CD4-positive, alpha-beta memory T cell (primary cell): ENCODE measurements at places on chromosomes 3 and 15.
A peak's percentile ranks its signal among the peaks of the same experiment; 100 is the strongest.

DNA sequence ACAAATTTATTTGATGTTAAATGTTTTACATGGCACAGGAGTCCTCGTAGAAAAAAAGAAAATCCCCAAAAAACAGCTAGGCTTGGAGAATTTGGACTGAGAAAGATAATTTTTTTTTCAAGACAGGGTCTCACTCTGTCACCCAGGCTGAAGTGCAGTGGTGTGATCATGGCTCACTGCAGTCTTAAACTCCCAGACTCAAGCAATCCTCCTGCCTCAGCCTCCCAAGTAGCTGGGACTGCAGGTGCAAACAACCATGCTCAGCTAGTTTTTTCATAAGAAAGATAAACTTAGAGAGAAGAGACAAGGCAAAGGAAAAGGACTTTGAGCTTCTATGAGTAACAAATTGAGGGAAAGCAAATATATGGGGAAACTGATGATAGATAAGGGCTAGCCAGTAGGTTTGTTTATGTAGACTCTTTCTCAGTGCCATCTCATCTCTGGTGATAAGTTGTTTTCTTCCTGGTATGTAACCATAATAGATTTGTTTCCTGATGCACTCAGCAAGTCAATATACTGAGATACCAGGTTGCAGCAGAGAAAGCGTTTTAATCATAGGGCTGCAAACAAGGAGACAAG lies 13.1 kb upstream of the TRMT10C start:
- DNase-seq, result no peak

GRCh38 chr3:183285318-183285717 lies 32.3 kb downstream of the B3GNT5 start:
- no peak for DNase-seq

- DNase-seq, result no peak
Observed at GRCh38 chr3:66722675-66723074, 221.9 kb upstream of the LRIG1 start.

- no peak for DNase-seq
Observed at GRCh38 chr3:9793161-9793781, 389 bp downstream of the ARPC4 start.

DNA sequence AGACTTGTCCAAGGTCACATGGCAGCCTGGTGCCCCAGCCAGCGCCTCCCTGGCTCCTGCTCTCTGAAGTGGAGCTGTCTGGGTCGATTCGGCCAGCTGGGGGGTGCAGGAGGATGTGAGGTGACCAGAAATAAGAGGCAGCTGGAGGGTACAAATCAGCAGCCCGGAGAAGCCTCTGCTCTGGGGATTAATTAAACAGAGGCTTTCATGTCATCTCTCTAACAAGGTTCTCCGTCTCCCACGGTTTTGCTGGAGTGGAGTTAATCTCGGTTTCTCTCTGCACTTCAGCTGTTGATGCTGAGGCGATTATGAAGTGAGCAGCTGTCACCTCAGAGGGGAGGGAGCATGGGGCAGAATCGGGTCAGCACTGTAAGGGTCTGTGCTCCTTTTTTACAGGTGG lies 236.8 kb downstream of the TLE3 start:
- DNase-seq, result no peak

DNA sequence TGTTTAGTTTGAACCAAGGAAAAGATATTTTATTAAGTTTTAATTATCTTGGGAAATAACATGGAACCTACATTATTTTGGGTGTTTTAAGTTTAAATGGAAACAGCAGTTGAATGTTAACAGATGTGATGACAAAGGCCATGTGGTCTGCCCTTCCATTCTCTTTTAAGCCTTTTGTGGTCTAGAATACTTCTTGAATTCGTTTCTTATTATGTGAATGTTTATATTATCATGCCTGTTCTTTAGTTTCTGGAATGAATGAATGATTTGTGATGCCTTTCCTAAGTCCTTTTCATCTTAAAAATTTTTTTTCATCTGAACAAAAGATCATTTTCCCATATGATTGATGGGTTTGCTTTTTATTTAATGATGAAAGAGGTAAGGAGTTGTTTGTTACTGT lies 44.6 kb downstream of the SNRK start:
- no peak for DNase-seq

DNA sequence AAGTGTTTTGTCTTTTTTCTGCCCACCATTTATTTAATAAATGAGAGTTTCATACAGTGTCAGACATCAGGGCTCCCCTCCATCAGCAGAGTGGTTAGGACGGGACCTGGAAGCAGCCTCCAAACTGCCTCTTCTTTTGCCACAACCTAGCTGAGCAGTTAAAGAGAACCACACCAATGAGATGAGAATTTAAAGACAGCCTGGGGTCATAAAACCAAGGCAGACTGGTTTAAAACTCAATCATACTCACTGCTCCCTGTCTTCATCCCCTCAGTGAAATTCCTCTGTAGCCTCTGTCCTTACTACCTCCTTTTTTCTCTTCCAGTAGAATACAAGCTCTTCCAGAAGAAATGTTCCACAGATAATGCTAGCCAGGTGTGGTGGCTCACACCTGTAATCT lies 78.7 kb downstream of the WWTR1 start:
- no peak for DNase-seq

DNA sequence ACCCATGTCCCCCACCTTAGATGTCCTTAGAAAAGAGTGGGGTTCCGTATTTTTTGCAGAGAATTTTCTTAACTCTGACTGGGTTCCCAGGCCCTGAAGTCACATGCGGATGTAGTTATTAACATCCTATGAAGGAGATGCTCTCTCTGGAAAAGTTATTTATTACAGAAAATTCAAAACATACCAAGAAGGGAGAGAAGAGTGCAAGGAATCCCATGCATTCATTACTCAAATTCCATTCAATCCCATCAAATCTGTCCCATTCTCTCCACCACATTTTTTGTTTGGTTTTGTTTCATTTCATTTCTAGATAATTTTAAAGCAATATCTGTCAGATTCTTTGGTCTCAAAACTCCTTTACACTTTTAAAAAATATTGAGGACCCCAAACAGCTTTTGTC lies 34.3 kb upstream of the ANKRD34C start:
- no peak for DNase-seq

- DNase-seq, result peak; percentile 80
Observed at GRCh38 chr15:78000091-78000926, 77.2 kb downstream of the TBC1D2B start.

DNA sequence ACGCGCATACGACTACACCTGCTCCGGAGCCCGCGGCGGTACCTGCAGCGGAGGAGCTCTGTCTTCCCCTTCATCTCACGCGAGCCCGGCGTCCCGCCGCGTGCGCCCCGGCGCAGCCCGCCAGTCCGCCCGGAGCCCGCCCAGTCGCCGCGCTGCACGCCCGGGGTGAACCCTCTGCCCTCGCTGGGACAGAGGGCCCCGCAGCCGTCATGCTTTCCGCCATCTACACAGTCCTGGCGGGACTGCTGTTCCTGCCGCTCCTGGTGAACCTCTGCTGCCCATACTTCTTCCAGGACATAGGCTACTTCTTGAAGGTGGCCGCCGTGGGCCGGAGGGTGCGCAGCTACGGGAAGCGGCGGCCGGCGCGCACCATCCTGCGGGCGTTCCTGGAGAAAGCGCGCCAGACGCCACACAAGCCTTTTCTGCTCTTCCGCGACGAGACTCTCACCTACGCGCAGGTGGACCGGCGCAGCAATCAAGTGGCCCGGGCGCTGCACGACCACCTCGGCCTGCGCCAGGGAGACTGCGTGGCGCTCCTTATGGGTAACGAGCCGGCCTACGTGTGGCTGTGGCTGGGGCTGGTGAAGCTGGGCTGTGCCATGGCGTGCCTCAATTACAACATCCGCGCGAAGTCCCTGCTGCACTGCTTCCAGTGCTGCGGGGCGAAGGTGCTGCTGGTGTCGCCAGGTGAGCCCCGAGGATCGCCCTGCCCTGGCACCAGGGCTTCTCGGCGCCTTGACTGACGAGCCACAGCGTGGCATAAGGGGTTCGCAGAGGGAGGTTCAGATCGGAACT lies 420 bp downstream of the SLC27A2 start:
- DNase-seq, result no peak

GRCh38 chr3:33918126-33918756 lies 119.8 kb downstream of the PDCD6IP start:
- no peak for DNase-seq
